ENCODE measurements at places on chromosomes 6 and 20.

DNA sequence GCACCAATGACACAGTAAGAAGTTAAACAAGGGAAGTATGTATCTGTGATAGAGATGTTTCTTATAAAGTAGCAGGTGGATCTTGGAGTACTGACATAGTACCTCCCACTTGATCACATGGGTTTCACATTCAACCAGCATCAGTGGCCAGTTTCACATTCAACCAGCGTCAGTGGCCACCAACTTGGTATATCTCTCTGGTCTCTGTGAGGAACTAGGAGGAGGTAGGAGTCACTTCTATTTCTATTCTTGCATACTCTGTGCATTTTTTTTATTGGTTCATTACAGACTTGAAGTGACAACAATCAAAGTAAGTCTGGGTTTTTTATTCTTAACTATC, 200.3 kb upstream of the SIM1 start:
- DNase-seq, result no peak

DNA sequence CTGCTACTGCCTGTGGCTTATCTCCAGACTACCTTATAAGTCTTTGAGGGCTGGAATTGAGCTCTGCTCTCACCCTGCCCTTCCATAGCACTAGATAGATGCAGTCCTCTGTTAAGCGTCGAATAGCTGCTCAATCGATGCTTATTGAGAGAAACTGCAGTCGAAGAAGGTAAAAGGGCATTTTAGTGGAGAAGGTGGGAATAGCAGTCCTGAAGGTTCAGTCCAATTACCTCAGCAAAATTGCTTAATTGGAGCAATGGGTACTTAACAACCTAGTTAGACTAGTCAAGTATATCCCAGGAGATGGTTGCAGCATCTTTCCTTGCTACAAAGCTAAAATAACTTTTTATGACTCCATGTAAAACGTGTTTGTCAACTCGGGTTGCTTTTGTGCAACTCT, 66.8 kb upstream of the NT5E start:
- no peak for DNase-seq

DNA sequence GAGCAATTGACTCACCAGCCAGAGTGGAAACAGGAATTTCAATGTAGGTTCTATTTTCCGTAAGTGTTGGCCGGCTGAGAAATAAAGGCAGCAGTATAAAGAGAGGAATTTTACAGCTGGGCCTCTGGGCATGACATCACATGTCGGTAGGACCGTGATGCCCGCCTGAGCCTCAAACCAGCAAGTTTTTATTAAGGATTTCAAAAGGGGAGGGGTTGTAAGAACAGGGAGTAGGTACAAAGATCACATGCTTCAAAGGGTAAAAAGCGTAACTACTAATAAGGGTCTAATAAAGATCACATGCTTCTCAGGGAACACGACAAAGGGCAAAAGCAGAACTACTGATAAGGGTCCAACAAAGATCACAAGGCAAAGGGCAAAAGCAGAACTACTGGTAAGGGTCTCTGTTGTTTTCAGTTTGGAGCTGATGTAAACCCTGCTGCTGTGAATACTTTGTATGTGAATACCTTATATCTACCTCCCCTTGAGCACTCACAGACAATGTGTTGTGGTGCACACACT, 9.0 kb upstream of the TULP4 start:
- DNase-seq, result no peak

DNA sequence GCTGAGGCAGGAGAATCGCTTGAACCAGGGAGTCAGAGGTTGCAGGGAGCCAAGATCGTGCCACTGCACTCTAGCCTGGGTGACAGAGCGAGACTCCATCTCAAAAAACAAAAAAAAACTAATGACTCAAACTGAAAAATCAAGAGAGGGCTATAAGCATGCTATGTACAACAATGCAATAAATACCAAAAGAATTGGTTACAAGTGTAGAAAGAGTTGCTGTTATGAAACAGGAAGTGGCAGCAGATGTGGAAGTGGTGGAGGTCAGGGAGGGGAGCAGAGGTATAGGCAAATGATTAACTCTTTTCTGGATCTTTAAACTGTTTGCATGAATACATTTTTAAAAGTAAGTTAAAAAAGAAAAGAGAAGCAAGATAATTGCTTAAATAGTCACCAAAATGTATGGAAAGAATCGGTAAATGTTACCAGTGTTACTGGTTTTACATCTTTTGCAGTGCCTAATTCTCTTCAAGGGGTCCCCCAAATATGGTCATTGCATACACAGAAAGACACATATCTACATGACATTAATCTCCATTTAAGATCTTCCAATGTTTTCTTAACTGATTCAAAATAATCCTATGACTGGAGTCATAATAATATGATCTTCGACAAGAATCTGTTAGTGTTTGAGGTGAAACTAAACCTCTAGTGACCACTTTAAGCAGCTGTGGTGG, 15.0 kb downstream of the CALHM6 start:
- DNase-seq, result no peak

DNA sequence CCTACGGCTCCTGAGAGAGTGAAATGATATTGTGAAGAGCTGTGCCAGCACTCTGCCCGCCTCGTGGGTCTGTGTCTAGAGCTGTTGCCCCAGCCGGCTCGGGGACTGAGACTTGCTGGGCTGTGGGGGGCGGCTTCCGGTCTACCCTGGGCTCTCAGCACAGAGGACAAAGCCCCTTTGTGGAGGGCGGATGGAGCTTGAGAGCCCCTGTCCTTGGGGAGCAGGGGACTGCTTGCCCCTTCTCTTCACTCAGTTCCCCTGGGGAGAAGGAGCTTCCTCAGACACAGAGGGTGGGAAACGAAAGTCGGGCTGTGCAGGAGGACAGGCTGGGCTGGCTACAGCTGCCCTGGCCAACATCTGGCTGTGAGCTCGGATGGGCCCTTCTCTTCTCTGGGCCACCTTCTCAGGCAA, 11.0 kb downstream of the SRC start:
- DNase-seq, result no peak

All from stimulated activated effector memory CD8-positive, alpha-beta T cell treated with anti-CD3 and anti-CD28 coated beads, Interleukin-12 subunit alpha, Interleukin-12 subunit beta, amount 100 ng/mL, for 72 hours (primary cell).